ENCODE measurements at places on chromosomes 3 and 15.
A peak's percentile ranks its signal among the peaks of the same experiment; 100 is the strongest.

- no peak for DNase-seq
Observed at GRCh38 chr3:35677797-35678196, 38.5 kb downstream of the ARPP21 start.

DNA sequence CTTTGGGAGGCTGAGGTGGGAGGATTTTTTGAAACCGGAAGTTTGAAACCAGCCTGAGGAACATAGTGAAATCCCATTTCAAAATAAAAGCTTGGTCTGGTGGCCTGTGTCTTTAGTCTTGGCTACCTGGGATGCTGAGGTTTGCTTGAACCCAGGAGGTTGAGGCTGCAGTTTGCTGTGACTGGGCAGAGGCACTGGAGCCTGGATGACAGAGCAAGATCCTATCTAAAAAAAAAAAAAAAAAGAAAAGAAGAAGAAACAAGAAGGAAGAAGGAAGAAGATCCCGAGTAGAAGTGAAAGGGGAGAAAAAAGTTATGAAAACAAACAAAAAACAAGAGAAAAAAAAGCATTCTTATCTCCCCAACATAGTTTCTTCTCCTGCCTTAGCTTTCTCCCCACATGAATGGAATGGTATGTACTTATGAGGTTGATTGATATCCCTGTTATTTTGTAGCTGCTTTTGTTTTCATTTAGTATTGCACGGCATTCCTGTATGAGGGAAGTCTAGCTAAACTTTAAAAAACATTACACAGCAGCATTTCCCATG lies 42.4 kb downstream of the TMEM40 start:
- DNase-seq = no peak

- peak; percentile 63 for DNase-seq
Observed at GRCh38 chr3:134846911-134847317, 51.9 kb downstream of the EPHB1 start.

DNA sequence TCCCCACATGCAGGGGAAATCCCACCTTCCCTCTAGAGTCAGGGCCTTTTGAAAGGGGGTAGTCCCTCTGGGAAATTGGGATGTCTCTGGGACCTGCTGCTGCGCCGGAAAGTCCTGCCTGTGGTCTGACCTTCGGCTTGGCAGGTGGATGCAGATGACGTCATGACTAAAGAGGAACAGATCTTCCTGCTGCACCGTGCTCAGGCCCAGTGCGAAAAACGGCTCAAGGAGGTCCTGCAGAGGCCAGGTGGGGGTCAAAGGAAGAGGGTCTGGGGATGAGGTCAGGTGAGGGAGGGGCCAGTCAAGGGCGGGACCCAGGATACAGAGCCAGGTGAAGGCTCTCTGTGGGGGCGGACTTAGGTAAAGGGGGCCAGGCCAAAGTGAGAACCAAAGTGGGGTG lies 16.2 kb downstream of the PTH1R start:
- no peak for DNase-seq

DNA sequence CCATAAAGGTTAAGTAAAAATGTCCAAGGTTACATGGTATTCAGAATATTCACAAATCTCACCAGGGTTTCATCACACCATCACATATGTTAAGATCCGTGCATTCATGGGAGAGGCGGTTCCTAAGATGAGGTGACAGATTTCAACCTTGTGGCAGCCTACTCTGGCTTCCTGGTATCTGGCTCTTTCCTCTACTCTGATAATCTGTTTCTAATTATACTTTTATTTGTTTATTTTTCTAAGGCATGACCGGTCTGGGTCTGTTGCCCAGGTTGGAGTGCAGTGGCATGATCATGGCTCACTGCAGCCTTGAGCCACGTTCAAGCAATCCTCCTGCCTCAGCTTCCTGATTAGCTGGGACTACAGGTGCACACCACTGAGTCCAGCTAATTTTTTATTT lies 34.4 kb downstream of the RAF1 start:
- DNase-seq = no peak
